ENCODE measurements at places on chromosomes 2 and 18.

DNA sequence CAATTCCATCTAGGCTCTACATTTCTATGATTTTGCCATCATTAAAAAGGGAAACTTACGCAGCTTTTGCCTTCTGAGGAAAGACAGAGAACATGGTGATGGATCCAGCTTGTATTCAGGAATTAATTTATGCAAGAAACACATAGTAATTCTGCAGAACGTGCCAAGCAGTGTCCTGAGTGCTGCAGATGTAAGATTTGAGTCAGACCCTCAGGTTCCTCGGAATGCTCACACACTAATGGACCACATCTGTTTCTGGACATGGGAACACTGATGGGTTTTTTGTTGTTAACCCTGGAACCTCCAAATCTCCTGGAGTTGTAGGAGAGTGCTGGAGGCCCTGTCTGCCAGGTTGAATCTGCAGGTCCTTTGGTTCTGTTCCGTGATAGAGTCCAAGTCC lies 132.9 kb downstream of the SETBP1 start:
- DNase-seq: no peak

- no peak for DNase-seq
These were observed 79.8 kb upstream of the SPATS2L start for GRCh38 chr2:200226451-200227426.

GRCh38 chr2:238238766-238239542 lies 884 bp downstream of the HES6 start:
- DNase-seq: no peak

- DNase-seq: no peak
These were observed 28.0 kb upstream of the YES1 start for GRCh38 chr18:840023-840408.

DNA sequence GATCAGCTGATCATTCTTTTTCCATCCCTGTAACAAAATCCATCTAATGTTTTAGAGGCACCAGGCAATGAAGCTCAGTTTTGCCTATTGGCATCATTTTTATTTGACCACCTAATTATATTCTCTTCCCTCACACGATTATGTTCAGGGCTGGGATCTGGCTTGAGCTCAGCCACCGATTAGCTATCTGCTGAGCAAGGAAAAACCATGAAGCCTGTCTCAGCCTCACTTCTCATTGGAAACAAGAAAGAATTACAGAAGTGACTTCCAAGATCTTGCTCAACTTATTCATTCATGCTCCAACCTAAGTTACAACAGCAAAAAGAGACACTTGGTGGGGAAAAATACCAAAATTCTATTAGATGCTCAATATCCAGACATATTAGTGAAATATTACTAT lies 139.0 kb upstream of the SH3BP4 start:
- no peak for DNase-seq

DNA sequence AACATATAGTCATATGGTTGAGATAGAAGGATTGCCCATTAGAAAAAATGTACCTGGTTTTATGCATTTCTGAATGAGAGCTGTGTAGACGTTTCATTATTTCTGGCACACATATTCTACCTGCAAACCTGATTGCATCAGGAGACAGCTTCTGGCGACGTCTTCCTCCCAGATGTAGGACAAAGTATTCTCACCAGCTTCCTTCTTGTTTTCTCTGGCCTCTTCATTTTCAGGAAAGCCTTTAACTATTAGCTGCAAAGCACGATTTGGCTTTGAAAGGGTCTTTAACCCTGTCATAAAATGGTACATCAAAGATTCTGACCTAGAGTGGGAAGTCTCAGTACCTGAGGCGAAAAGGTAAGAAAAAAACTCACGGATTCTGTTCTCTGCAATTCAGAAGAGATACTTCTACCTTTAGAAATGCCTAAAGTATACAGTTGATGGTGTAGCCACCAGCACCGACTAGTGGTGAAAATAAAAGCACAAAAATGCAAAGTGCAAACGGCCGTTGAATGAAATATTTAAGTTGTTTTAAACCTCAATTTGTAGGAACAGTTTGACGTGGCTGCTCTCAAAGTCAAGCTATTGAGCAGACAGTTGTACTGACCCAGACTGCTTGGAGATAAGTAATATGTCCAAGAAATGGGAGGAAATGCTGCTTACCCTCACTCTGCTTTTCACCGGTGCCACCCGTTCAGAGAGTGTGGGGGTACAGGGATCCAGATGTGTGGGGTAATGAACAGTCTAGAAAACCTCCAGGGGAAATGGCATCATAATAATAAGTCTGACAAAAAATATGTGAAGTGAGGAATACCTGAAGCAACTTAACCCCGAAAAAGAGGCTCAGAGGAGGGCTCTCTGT lies 20.2 kb downstream of the IL18RAP start:
- DNase-seq: peak; percentile 6

GRCh38 chr2:201678401-201678800 lies 20.0 kb downstream of the MPP4 start:
- no peak for DNase-seq

- DNase-seq: no peak
These were observed 185.2 kb downstream of the BARD1 start for GRCh38 chr2:214624166-214624760.

- DNase-seq: no peak
These were observed 98.9 kb upstream of the EPAS1 start for GRCh38 chr2:46198164-46198883.

- DNase-seq: no peak
These were observed 120.4 kb upstream of the MSH6 start for GRCh38 chr2:47662552-47662951.

GRCh38 chr2:40746191-40746590 lies 294.3 kb upstream of the SLC8A1 start:
- no peak for DNase-seq

DNA sequence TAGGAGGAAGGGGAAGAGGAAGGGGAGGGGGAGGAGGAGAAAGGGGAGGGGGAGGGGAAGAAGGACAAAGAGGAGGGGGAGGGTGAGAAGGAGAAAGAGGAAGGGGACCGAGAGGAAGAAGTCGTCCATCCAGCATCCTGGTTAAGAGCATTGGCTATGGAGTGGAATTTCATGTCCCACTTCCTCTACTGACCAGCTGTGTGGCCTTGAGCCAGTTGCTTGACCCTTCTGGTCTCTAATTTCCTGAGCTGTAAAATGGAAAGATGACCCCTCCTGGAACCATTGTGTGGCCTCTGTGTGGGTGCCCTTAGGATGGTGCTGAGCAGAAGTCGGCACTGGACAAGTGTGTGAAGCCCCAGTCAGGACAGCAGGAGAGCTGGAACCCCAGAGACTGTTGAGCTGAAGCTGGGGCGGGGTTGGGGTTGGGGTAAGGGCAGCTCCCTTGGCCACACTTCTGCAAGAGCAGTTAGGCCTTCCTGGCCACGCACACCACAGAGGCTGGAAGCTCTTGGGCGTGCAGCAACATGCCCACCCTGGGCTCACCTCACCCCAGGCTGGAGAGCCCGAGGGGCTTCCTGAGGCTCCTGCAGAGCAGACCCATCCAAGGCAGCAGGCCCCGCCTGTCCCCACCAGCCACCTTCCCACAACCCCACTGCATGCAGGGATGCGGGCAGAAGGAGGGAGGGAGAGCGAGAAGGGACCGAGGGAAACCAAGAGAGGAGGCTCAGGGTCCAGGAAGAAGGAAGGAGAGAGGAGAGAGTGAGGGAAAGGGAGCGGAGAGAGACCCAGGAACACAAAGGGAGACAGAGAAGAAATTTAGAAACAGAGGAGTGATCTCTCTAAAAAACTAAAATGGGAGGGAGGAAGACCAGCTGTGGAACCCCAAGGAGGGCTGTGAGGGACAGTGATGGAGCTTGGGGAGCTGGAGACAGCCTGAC lies 16.2 kb downstream of the ADRA2B start:
- DNase-seq: no peak

DNA sequence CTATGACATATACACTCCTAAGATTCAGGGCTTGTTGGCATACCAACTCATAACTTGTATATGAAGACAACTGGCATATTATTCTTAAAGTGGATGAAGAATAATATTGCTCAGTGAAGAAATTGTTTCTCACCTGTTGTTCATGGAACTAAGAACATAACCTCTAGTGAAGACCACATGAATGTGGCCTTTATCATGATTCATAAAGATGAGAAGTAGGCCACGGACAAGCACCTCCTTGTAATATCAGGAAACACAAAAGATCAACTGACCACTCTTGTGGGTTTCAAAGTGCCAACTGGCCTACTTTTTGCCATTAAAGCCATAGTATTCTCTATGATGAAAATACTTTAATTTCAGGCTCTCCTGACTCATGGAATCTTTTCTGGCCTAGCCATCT lies 407.4 kb downstream of the GRB14 start:
- no peak for DNase-seq

DNA sequence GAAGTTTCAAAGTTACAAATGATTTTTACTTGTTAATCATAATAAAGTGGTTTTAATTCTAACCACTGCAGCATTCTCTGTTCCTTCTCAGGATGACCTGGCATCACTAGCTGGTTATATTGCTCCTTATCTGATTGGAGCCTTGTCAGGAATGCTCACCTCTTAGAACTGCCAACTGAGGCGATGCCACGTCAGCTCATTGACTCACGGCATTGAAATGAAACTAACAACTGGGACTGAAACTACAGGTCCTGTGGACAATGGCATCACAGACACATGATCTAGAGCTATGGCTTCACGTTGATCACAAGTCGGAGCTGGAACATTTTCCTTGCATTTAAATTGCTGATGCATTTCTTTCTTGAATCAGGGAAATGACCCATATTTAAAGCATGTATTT lies 54.9 kb upstream of the MAP2 start:
- no peak for DNase-seq

Data from NCI-H1694 (cell line).